ENCODE measurements at places on chromosomes 16 and 17.

GRCh38 chr17:4167786-4168185 is 24.8 kb downstream of the CYB5D2 start:
- no peak for DNase-seq

DNA sequence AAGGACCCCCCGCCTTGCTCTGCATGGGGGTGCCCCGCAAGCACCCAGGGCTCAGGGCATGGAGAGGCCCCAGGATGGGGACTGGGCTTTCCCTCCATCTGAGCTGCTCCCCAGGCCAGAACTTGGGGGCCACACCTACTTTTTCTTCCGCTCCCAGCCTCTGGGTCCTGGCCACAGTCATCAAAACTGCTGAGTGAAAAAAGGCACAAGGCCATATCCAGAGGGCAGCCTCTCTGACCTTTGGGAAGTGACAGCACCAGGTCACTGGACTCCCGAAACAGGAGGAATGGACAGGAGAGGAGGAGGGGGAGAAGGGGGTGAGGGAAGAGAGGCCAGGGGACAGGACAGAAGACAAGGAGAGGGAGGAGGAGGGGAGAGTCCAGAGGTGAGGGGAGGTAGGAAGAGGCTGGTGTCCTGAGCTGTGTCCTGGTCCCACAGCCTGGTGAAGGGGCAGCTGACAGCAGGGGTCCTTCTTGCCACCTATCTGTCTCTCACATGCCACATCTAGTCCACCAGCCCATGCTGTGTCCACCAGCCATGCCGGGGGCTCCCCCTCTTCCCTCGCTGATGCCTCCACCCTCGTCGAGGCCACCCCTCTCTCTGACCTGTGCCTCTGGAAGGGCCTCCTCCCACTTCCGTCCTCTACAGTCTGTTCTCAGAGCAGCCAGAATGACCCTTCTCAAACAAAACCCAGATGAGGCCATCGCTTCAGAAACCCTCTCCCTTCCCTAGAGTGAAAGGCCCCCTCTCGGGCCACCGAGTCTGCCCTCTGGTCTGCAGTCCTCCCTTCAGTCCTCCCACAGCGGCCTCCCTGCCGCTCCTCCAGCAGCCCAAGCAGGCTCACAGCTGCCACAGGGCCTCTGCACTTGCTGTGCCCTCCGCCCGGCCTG is 73.9 kb upstream of the TOB1 start:
- no peak for DNase-seq

GRCh38 chr16:22077700-22078313 is 14.5 kb upstream of the VWA3A start:
- DNase-seq = peak; percentile 61

DNA sequence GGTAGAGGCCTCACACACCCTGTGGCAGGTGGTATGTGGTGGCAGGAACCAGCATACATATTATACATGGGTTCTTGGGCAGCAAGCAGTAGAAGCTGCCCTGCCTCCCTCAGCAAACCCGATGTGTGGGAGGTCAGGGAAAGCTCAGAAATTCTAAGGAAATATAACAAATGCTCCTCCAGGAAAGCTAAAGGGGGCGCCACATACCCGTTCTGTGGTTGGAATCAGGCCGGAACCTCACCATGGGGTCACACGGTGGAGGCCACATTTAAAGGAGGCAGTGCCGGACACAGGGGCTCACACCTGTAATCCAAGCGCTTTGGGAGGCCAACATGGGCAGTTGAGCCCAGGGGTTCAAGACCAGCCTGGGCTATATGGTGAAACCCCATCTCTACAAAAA is 12.4 kb upstream of the KATNB1 start:
- DNase-seq = no peak

GRCh38 chr17:199806-200545 is 18.5 kb upstream of the DOC2B start:
- no peak for DNase-seq

DNA sequence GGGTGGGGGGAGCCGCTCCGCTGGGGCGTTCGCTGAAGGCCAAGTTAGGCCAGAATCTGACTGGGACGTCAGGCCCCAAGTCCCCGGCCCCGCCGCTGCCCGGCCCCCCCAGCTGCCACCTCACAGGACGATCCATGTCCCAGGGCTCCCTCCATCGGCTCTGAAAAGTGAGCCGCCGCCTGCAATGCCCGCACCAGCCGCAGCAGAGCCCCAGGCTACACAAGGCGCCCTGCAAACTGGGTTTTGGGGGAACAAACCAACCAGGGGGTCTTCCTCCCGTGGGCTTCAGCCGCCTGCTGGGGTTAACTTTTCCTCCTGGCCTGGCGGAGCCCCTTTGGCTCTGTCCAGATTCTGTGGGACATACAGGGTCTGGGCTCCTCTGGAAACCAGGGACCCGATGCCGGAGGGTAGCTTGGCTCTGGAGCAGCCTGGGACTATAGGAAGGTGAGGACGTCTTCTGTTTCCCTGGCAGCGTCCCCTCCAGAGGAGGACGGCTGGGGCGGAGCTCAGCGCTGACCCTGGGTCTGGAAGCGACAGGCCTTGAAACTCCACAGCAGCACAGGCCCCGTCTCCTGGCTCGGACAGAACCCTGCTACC is 835 bp downstream of the NME4 start:
- DNase-seq = no peak

DNA sequence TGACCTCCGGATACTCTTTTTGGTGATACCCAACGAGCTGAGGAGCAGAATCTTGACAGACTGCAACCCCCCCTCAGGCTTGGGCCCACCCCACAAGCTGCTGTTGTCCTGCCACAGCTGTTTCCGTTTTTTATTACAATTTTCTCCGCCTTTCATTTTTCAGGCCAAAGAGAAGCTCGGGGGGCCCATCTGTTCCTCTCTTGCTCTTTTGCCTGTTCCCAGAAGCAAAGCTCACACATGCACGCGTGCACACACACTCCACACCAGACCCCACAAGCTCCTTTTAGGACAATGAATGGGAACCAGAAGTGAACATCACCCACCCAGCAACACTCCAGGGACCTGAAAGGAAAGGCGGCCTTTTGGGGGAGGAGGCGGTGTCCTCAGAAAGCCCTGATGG is 16.3 kb downstream of the SOX9 start:
- DNase-seq = no peak

DNA sequence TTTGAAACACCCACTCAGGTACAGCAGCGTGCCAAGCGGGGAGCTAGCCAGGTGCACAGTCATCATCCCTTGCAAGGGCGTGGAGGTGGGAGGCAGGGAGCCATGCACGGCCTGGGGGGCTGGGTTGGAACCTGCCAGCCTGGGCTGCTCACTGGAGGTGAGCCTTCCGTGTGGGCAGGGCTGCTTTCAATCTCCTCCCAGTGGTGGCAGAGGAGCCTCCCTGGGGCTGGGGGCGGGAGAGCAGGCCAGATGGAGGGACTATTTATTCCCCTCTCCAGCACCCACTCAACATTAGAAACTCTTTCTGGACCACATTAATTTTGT is 90.3 kb downstream of the KATNIP start:
- no peak for DNase-seq

DNA sequence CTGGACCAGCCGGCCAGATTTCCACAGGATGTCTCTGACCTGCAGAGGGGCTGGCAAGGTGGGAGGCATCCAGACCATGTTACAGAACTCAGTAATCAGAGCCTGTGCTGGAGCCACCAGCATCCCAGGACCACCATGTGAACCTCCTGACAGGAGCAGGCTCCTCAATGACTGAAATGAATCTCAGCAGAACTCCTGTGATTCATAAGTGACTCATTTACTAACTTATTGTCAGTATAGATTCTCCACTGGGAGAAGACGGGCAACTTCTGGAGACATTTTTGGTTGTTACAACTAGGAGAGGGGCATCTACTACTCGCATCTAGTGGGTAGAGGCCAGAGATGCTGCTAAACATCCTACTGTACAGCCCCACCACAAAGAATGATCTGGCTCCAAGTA is 3.1 kb upstream of the WWOX start:
- DNase-seq = no peak

DNA sequence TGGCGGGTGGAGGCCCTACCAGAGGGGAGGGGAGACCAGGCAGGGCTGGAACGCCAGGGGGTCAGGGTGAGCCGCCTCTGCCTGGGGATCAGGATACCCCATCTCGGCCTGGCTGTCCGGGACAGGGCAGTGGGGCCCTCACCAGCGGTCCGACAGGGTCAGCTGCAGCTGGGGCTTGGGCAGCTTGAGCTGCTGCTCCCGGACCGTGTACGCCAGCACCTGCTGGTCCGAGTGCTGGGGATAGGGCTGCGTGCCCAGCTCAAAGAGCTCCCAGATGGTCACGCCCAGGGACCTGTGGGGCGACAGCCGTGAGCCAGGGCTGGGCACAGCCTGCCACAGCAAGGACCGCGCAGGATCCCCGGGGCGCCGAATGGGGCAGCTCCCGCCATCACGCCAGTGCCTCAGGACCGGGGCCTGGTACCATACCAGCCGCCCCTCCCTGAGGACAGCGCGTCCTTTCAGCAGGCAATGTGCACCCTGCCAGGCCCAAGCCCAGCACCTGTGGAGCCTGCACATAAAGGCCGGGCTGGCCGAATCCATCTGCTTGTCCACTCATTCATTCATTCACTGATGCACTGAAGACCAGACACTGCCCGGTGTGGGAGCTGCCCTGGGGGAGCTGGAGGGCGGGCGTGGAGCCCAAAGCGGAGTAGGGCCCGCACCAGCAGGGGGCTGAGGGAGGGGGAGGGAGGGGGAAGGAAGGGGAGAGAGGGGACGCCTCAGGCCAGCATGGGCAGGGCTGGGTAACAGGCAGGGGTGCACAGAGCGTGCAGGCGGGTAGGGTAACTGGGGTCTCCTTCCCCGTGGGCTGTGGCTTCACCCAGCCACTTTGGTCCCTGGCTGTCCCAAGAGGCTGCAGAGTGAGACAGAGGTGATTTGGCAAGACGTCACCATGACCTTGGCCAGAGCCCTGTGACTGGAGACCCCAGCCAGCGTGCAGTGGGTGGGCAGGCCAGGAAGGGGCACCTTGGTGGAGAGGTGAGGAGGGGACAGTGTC is 42.0 kb upstream of the PVALEF start:
- no peak for DNase-seq

- DNase-seq = no peak
Measured at GRCh38 chr17:64694207-64694606, 32.1 kb upstream of the SMURF2 start.

DNA sequence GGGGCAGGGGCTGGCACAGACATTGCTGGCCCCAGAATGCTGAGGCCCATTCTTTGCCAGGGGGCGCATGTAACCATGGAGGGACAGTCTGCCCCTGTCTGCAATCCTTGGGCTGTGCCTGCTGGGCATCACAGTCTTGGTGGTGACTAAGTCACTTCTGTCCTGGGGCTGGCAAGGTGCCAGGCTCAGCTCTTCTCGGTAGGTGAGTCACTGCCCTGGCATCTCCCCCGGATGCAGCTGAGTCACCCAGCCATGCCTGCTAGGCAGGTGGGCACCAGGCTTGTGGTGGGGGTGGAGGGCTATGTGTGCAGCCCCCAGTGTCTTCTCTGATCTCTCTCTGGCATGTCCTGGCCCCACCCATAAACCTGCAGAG is 5.6 kb downstream of the RARA start:
- no peak for DNase-seq

DNA sequence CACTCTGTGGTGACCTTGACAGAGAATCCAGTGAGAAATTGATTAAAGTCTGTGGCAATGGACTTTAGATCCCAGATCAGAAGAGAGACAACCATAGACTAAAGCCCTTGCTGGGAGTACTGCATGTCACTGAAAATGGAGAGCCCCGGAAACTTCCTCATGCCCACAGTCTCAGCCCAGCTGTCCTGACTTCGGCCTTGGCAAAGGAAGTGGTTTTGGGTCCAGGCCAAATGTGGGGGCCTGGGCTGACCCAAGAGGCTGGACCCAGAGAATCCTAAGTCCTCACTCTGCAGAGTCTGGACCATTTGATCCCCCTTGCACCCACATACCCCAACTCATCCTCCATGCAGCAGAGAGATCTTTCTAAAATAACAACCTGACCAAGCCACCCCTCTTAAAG is 4.7 kb upstream of the BEAN1 start:
- DNase-seq = no peak

DNA sequence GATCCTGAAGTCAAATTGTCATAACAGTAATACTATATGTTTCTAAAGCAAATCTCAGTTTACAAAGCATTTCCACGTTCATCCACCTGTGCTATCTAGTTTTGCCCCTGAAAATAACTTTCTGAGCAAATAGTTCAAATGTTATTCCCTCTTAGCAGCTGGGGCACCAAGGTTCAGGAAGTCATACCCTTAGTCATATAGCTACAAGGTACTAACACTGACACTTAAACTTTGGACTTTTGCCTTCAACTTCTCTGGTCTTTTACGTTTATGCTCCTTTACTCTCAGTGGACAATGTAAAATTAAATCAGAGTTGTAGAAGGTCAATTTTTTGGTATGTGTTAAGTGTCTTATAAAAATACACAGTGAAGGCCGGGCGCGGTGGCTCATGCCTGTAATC is 33.0 kb downstream of the COX11 start:
- no peak for DNase-seq

DNA sequence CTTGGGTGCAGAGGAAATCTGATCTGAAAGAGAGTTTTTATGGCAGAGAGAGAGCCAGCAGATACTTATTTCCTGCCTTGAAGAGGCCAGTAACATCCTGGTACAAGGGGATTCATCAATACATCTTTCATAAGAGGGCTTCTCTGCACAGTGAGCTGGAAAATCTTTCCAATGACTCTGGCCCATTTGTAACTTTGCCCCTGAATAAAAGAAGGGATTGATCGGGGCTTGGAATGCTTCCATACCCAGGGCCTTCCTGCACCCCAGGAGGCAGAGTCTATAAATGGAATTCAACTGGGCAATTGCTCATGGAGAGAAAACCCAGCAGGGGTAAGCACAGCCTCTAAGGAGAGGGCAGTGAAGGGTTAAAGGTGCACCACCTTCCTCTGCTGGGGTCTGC is 163.3 kb downstream of the XYLT1 start:
- DNase-seq = no peak

- no peak for DNase-seq
Measured at GRCh38 chr16:66167564-66168291, 198.8 kb upstream of the CDH5 start.

DNA sequence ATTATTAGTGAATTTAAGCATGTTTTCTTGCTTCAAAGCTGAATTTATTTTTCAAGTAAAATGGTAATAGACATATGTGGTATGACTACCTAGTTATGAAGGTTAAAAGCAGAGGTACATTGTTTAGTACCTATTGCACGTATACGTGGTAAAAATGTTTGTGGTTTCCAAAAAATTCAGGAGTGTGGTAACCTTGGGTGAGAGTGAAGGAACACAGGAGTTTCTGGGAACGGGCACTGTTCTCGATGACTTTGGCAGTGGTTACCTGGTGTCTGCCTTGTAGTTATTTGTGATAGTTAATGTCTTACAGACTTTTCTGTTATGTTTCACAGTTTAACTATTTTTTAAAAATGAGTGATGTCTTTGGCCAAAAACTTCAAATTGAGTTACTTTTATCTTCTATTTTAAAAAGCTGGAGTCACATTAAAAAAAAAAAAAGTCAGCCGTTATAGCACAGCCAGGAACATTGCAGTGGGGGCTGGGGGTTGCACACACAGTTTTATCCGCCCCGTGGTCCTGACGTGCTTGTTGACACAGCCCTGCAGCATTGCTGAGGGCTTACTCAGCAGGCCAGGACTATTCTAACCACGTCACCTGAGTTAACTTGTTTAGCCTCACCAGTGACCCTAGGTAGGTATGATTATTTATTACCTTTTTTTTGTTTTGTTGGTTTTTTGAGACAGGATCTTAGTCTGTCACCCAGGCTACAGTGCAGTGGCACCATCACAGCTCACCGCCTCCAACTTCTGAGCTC is 10.9 kb downstream of the JPT2 start:
- no peak for DNase-seq
